Stimulated activated CD8-positive, alpha-beta memory T cell treated with anti-CD3 and anti-CD28 coated beads, Interleukin-4, amount 100 ng/mL, for 1 hour (primary cell): ENCODE measurements at places on chromosomes 4 and X.

DNA sequence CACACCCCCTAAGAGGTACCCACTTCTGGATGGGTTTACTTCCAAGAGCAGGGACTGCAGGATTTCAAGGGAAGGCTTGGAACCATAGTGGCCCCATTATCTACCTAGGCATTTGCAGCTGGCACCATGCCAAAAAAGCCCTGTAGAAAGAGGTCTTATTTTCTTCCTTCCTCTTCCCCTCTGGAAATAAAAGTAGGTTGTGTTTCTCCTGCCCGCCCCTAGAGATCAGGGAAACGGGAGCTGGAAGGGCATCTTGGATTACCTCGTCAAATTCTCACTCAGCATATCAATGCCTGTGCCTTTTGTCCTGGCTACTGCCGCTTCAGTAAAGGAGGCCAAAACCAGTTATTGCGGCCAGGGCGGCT, 1.6 kb downstream of the SCD5 start:
- DNase-seq = no peak

GRCh38 chr4:88792268-88792781, 94.7 kb upstream of the NAP1L5 start:
- no peak for DNase-seq

GRCh38 chr4:153481478-153481877, 15.3 kb downstream of the TMEM131L start:
- no peak for DNase-seq

DNA sequence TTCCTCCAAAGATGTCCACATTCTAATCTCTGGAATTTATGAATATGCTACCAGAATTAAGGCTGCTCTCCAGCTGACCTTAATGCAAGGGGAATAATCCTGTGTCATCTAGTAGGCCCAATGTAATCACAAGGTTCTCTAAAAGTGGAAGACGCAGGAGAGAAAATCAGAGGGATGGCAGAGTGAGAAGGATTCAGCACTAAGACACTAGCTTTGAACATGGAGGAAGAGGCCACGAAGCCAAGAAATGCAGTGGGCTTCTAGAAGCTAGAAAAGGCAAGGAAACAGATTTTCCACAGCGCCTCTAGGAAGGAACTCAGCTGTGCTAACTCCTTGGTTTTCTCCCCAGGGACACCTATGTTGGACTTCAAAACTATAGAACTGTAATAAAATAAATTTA, 240.7 kb upstream of the TRAM1L1 start:
- no peak for DNase-seq

GRCh38 chrX:39745818-39746217, 351.9 kb downstream of the BCOR start:
- DNase-seq = no peak

DNA sequence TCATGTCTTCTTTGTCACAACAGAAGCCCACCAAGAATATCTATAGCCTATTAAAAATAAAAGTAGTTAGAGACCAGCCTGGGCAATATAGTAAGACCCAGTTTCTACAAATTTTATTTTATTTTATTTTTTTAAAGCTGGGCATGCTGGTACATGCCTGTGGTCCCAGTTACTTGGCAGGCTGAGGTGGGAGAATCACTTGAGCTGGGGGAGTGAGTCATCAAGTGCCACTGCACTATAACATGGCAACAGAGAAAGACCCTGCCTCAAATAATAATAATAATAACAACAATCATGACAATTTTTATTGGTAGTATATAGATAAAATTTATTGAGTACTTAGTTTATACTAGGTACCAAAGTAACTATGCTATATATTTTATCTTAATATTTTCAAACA, 93.0 kb upstream of the NPFFR2 start:
- no peak for DNase-seq

DNA sequence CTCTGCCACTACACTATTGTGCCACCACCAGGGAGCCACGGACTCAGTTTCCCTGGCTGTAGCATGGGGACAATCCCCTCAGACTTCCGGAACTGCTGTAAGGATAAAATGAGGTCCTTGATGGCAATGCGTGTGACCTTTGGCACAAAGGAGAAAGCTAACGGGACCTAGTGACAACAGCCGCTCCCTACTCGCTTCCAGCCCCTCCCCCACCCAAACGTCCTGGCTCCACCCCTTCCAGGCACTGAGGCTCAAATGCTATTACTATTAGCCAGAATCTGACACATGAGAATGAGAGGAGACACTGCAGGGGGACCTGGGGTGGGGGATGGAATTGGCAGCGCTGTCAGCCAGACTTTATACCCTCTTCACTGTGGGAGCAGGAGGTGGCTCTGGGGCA, 5.4 kb upstream of the DUSP9 start:
- DNase-seq = no peak

GRCh38 chr4:137414802-137415201, 117.5 kb downstream of the PCDH18 start:
- no peak for DNase-seq

DNA sequence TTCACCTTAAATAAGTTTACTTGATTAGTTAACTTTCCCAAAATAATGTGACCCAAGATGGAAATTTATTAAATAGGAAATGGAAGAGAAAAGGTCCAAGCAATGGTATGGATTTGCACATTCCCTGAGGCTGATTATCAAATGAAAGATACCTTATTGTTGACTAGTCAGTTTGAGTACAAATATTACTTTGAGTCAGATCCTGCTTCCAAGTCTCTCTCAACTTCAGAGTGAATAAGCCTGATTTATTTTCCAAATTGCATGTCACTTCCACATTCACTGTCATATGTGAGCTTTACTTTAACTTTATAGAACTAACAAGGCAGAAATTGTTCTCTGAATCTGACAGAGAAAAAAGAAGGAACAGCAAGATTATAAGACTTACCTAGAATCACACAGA, 520.8 kb downstream of the RAB28 start:
- DNase-seq = no peak
